ENCODE measurements at places on chromosomes 2 and 18.

- DNase-seq, result peak; percentile 20
Observed at GRCh38 chr2:30040147-30040546, 106.7 kb upstream of the YPEL5 start.

GRCh38 chr2:115303-115702 is 69.0 kb upstream of the FAM110C start:
- peak; percentile 72 for DNase-seq

DNA sequence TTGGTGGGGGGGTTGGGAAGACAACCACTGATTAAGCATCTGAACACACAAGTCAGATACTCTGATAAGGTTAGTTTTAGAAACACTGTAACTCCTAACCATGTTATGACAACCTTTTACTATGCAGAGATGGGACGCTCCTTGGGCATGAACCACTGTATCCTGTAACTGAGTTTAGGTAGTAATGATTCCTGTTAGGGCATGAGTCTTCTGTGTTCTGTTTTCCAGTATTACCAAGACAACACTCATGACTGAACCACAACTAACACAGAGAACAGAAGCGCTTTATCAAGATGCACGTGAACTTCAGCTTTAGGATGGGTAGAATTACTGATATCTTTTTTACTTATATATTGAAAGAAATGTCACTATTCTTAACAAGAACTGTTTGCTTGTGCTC is 14.1 kb upstream of the CREB1 start:
- DNase-seq, result no peak

GRCh38 chr18:76429262-76430126 is 65.5 kb downstream of the ZNF516 start:
- DNase-seq, result no peak

DNA sequence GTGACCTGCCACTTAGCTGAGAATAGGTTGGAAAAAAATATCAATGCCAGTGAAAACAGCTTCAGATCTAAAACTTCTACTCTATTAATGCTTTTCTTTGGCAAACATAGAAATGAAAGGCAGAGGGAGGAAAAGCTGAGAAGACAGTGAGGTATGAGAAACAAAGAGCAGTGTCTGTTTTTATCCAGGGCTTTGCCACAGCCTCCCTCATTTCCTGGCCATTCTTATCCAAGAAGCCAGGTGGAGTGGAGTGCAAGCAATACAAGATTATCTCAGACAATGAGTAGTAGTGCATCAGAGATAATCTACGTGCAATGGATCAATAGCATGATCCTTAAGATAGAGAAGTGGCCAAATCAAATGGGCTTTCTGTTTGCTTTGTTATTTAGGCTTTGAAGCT is 808.7 kb upstream of the PIK3C3 start:
- DNase-seq, result no peak

GRCh38 chr2:33727361-33728032 is 128.4 kb upstream of the FAM98A start:
- DNase-seq, result no peak

- DNase-seq, result no peak
Observed at GRCh38 chr2:148063633-148064032, 42.7 kb downstream of the MBD5 start.

GRCh38 chr2:160906878-160907277 is 253.3 kb upstream of the TANK start:
- DNase-seq, result peak; percentile 16

DNA sequence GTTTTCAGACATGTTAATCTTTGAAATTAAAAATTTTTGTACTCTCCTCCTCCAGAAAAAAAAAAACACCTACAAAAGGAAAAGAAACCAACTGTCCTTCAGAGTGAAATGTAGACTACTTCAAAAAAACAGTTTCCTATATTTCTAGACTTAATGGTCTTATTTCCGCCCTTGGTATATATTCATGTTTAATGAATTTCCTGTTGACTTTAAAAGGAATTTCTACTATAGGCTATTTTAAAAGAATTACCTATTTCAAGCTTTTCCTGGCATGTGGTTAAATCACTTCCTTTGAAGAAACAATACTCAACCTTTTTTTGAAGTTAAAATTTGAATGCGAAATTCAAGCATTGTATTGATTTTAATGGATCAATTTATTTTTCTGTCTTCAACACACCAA is 29.2 kb downstream of the GULP1 start:
- DNase-seq, result no peak

- peak; percentile 39 for DNase-seq
Observed at GRCh38 chr2:96554293-96555145, 18.0 kb downstream of the ARID5A start.

GRCh38 chr2:144571770-144572169 is 51.9 kb upstream of the ZEB2 start:
- no peak for DNase-seq

DNA sequence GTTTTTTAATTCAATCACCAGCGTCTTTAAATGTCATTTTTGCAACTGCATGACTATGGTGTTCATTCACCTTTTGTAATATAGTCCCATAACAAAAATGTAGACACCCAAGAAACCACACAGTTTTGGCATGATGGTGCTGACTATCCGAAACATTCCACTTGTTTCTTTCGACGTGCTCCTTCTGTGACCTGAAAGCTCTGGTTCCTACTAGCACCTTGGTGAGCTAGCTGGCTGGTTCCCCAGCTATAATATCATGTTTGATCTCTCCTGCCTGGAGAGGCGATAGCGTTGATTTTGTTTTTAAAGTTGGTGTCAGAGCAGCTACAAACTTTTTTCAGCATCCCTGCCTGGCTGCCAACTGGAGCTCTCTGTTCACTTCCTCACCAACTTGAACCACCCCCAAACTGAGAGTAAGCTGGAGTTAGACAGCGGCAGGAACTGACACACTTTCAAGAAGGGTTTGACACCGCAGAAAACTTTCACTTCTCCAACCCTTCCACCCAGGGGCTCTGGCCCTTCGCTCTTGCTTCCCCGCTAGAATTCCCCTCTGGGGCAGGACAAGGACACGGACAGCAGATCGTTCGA is 1.1 kb downstream of the ATAD2B start:
- peak; percentile 76 for DNase-seq

DNA sequence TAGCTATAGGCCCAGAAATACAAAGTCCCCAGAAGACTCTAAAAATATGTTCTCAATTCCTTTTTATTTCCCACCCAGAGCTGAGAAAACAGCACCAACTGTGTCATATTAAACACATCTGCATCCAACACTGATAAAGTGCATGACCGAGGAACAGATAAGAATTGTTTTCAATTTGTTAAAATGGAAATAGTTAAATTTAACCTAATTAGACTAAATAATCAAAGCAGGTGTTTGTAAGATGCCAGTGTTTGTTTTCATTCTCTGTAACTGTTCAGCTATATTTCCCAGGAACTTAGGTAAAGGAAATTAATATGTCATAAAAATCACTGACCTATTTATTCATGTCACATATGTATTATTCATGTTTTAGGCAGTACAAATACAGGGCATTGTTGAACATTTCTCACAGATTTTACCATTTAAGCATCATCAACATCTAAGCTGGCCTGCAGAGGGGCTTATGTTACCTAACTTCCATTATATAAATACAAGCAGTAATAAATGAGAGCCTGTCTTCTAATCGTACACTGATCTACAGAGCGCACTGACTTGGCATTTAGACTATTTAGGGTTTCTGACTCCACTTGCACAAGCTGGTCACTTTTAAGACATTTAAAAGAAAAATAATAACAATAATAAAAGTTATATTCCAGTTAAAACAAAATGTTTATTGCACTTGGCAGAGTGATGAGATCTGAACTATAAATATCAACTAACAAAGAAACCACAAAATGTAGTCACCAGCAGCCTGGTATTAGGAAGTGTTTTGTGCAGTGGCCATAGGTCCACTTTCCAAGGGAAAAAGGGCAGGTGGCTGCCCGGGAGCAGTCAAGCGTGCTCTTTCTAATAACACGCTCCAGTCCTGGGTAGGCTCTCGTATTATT is 86.6 kb upstream of the ZFP36L2 start:
- peak; percentile 72 for DNase-seq

- no peak for DNase-seq
Observed at GRCh38 chr18:71028285-71028762, 739.5 kb downstream of the SOCS6 start.

- no peak for DNase-seq
Observed at GRCh38 chr2:157164370-157164769, 93.1 kb upstream of the GALNT5 start.

GRCh38 chr18:1663879-1664705 is 759.4 kb downstream of the ADCYAP1 start:
- DNase-seq, result peak; percentile 42

DNA sequence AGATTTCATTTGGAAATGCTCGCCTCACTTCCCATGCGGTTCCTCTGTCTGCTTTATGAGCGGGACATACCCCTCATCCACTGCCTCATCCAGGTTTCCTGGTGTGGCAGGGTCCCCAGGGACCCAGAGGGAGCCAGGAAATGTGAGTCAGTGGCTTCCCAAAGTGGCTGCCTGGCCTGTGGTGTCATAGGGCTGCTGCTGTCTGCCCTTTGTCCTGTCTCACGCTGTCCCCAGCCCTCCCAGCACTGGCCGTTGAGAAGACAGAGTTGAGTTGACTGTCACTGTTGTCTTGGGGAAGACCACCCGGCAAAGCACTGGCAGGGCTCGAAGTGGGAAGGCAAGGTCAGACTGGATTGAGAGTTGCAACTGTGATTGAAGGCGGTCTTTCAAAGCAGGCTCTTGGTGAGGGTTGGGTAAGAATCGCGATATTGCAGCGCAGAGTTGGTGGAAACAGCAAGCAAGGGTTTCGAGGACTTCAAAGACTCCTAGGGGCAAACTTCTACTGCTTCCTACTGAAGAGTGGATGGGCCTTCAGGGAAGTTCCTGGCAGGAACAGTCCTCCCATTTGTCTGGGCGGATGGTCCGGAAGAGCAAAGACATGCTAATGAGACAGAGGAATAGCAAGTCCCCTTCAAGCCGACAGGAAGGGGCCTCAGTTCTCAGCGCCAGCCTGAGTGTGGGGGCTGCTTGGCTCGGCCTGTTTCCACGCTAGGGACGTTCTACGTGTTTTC is 33.9 kb downstream of the RAB31 start:
- DNase-seq, result peak; percentile 73

- DNase-seq, result no peak
Observed at GRCh38 chr2:191357678-191358077, 112.5 kb downstream of the MYO1B start.

GRCh38 chr2:186256540-186256939 is 229.5 kb upstream of the ZC3H15 start:
- DNase-seq, result peak; percentile 47

GRCh38 chr2:235170536-235171521 is 219.0 kb downstream of the SH3BP4 start:
- DNase-seq, result peak; percentile 64

- no peak for DNase-seq
Observed at GRCh38 chr2:114185501-114185900, 256.9 kb upstream of the DPP10 start.

Measured in SW480 (cell line).